ENCODE measurements at places on chromosomes 7 and 10.

DNA sequence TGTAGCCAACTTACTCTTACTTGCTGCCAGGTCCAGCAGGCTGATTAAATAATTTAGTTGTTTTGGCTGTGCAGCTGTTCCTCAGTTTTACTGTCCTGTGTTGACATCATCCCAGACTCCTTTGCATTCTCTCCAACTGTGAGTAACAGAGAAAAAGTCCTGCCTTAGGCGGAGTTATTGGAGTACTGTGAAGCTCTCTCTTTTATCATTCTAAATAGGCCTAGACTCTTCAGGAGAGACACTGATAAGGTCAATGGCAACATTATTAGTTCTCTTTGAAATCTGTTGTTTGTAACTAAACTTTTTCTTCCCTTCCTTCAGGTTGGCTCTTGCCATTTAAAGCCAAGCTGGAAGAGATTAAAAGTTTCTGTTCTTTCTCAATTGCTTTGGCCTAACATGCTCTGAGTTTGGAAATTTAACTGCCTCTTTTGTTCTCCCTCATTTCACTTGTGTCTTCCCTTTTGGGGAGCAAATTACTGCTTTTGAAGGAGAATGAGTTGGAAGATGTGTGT is 215.7 kb upstream of the CSTF2T start:
- DNase-seq: no peak

- no peak for DNase-seq
These were observed 134.5 kb downstream of the ST7 start for GRCh38 chr7:117087639-117088396.

GRCh38 chr10:32104181-32104580 is 48.0 kb upstream of the KIF5B start:
- no peak for DNase-seq

DNA sequence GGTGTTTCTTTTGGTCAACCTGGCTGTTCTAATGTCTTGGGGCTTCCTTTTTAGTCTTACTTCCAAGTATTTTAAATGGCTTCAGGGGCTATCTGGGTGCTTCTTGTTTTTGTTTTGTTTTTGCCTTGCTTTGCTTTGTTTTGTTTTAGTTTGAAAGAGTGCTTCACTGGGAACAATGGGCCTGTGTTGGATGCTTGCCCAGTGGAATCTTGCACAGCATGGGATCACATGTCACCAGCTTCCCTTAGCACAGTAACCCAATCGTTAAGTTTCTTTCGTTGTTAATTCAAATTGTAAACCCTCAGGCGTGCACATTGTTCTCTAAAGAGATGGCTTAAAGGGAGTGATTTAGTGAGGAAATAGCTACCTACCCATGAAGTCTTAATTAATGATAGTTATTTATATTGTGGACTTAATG is 8.9 kb downstream of the COL17A1 start:
- no peak for DNase-seq

DNA sequence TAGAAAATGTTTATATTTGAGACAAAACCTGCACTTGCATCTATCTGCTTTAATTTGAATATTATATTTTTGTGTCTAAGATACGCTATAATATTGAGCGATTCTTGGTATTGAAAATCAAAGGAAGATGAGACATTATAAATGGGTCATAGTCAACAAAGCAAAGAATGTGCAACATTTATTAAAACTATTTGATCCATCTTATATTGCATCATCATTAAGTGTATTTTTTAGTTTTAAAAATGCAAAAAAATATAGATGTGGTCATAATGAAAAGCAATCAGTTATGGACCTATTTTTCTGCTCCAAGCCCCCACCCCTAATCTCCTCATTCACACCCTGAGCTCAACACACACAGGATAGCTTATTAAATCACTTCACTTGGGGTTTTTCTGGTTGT is 847.3 kb downstream of the NRG3 start:
- DNase-seq: no peak

Measured in Right ventricle myocardium inferior (tissue), 1 donor.